Panc1 (cell line): ENCODE measurements at places on chromosomes 1 and 21. TPM values are rescaled to one million over a fixed set of nuclear protein-coding genes. Genes with fewer than 3 reads are reported as not detected.

- DNase-seq: no peak
These were observed 18.9 kb upstream of the ATP6V1G3 start for GRCh38 chr1:198559362-198559761.

- no peak for DNase-seq
These were observed 47.4 kb downstream of the SLC30A10 start for GRCh38 chr1:219880765-219881457.

- DNase-seq: no peak
These were observed 148.5 kb downstream of the GALNT2 start for GRCh38 chr1:230215529-230215928.

DNA sequence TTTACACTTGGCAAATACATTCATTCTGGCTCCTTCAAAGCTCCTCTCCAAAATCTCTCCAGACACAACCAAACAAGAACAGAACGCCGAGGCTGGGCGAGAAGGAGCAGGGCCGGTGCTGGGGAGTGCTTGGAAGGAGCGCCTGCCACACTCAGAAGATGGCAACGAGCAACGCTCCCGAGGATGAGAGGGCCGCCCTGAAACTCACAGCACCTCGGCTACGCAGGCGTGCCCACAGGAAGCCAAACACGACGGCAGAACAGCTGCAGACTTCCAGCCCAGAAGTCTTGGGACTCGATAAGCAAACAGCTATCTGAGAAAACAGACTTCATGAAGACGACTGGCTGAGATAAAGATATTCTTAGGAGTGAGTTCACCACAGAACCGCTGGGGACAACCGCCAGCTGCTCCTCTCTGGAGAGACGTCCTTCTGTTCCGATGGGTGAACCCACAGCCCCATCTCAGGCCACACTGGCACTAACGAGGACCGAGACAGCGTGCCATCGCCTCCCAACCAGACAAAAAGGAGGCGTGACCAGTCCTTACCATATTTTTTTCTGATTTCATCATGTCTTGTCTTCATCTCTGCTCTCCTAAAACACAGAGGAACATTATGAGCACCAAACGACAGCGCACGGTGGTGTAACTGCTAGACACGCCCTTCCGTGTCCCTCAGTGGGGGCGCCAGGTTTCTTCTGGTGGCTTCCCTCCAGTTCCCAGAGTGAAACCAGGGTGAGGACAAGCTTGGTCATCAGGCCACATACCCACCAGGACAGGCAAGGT is 18.6 kb downstream of the PTTG1IP start:
- no peak for DNase-seq

The OR6F1 gene
- not detected for total RNA-seq

The SLC44A3 gene
- 1.3 TPM for total RNA-seq
